ENCODE measurements at places on chromosomes 12 and 14. TPM values are rescaled to one million over a fixed set of nuclear protein-coding genes. Genes with fewer than 3 reads are reported as not detected.

CCDC38 gene
- not detected for total RNA-seq

DNA sequence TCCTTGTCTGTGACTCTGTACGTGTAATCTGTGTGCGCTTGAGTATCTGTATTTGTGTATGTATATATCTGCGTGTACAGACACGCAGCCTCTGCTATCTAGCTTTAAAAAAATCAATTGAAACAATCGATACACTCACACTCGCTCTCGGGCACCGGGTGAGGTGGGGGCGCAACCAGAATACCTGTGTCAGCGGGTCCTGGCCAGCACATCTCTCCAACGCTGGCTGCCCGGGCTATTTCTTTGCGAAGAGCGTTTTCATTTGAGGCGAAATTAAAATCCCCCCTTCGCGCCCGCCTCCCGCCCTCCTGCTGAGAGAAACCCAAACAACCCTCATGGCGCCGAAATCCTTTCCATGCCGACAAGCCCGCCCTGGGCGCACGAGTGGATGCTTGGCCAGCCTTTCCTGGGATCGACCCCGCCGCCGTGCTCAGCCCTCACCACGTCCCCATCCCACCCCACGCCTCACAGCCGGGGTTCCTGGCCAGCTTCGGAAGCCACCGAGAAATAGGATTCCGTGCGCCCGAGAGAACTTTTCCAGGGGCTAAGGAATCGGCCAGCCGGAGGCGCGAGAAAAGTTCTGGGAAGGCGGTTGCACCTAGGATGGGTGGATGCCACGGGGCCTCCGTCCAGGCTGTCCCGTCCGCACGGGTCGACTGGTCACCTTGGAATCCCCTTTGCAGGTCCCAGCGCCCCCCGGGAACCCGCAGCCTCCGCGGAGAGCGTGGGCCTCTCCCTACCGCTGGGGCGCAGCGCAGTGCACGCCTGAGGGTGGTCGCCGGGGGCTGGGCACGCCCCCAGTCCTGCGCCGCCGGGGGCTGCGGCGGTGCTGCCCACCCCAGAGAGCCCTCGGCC is 1.0 kb downstream of the ZDHHC22 start:
- no peak overlapping the region for H3K4me3 ChIP-seq
- H3K4me1 ChIP-seq: peaks cover 16% of the 10 kb centered on the region
- DNase-seq: no peak
- H3K36me3 ChIP-seq: no peaks in the 10 kb centered on the region
- H3K27ac ChIP-seq: no peak overlapping the region

DNA sequence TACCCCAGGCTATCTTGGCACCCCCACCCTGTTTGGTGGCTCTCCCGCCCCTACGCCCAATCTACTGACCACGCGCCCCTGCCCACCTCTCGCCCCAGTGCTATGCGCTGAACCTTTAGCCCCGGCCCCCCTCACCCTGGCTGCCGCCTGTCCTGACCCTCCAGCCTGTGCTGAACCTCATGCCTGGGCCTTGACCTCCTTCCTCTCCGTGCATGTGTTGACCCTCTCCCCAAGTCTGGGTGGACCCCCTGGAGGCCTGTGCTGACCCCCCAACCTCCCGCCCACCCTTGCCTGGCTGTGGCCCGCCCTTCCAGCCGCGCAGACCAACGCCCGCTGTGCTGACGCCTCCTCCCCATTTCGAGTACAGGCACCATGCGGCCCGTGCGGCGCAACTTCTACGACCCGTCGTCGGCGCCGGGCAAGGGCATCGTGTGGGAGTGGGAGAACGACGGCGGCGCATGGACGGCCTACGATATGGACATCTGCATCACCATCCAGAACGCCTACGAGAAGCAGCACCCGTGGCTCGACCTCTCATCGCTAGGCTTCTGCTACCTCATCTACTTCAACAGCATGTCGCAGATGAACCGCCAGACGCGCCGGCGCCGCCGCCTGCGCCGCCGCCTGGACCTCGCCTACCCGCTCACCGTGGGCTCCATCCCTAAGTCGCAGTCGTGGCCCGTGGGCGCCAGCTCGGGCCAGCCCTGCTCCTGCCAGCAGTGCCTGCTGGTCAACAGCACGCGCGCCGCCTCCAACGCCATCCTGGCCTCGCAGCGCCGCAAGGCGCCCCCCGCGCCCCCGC is 20.7 kb downstream of the DTX1 start:
- no peaks in the 10 kb centered on the region for H3K36me3 ChIP-seq
- no peak for DNase-seq
- H3K4me3 ChIP-seq: no peak overlapping the region
- peaks cover 13% of the 10 kb centered on the region for H3K4me1 ChIP-seq
- H3K27me3 ChIP-seq: peaks cover 3% of the 10 kb centered on the region
- no peak overlapping the region for H3K27ac ChIP-seq

GRCh38 chr12:27575762-27576118 is 51.7 kb downstream of the PPFIBP1 start:
- H3K36me3 ChIP-seq: peaks cover 3% of the 10 kb centered on the region
- no peak for DNase-seq
- H3K27me3 ChIP-seq: no peaks in the 10 kb centered on the region
- peaks cover 21% of the 10 kb centered on the region for H3K4me1 ChIP-seq
- H3K27ac ChIP-seq: no peak overlapping the region

Data from activated CD8-positive, alpha-beta T cell treated with anti-CD3 and anti-CD28 coated beads, Interleukin-2, amount 10 ng/mL, durations not matched to agents 7 days and 5 days (primary cell).